Kidney epithelial cell (primary cell): ENCODE measurements at places on chromosomes 16 and 17.

DNA sequence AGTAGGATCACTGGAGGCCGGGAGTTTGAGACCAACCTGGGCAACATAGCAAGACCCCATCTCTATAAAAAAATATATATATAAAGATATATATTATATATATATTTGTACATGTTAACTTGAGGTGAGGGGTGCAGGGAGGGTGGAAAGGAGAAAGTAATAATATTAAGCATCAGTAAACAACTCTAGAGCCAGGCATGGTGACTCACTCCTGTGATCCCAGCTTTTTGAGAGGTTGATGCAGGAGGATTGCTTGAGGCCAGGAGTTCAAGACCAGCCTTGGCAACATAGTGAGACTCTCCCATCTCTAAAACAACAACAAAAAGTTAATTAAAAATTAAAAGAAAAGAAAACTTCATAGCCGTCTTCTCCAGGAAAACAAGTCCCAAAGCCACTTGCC is 61.7 kb upstream of the SMURF2 start:
- no peak for DNase-seq

DNA sequence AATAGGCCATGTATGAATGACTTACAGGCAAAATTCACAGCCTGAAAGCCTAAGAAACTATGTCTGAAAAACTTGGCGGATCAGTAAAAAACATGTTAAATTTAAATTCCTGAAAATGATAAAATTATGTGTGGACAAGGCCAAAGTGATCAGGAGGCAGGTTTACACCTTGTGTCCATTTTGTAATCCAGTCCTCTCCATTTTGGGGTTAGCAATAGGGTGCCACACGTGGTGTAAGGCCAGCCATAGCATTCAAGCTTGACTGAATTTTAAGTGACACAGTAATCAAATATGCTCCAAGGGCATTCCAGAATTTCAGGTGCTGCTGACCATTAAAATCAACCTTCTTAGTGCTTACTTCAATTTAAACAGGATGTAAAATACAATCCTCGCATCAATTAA is 2.7 kb downstream of the RNF43 start:
- no peak for DNase-seq

- no peak for DNase-seq
Measured at GRCh38 chr16:50679676-50680555, 1.2 kb downstream of the SNX20 start.

DNA sequence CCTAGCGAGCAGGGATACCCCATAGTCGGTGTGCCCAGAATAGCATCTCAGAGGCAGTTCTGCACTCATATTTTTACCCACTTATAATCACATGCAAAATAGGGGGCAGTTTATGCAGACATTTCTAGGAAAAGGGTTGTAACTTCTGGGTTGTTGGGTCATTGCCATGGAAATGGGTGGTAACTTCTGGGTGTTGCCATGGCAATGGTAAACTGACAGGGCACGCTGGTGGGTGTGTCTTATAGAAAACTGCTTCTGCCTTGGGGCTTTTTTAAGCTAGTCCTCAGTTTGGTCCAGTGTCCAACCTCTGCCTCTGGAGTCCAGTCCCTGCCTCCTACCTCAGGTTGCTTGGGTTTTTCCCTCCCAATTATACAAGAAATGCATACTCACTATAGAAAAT is 7.4 kb upstream of the SPAG9 start:
- no peak for DNase-seq

DNA sequence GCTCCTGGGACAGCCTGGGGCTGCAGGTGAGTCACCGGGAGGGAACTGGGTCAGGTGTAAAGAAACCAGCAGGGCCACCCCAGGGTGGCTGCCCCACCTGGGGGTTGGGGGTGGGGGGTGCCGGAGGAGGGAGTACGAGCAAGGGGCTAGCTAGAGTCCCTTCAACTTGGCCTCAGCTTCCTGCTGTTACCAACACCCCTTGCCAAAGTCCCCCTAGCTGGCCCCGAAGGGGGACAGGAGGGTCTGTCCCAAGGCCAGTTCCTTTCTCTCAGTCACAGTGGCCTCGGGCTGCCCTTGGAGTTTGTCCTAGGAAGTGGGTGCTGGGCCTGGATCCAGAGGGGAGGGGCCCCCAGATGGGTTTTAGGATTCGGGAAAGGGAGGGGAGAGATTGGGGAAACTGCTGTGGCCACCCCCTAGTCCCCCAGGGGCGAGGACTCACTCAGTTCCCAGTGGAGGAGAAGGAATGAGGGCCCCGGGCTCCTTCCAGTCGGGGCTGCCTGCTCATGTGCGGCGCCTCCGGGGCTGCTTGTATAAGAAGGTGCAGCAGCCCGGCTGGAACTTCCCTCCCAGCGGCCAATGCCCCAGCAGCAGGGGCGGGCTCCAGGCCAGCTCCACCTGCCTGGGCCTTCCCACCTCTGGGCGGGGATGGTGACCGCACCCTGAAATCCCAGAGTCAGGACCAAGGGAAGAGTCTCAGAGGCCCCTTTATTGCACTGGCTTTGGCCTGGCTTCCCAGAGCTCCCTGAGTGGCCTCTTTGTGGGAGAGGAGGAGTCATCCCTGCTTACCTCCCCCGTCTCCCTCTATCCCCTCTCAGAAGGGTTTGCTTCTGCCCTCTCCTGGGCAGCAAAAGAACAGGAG is 7.3 kb downstream of the ARHGAP27 start:
- DNase-seq: peak; percentile 81

DNA sequence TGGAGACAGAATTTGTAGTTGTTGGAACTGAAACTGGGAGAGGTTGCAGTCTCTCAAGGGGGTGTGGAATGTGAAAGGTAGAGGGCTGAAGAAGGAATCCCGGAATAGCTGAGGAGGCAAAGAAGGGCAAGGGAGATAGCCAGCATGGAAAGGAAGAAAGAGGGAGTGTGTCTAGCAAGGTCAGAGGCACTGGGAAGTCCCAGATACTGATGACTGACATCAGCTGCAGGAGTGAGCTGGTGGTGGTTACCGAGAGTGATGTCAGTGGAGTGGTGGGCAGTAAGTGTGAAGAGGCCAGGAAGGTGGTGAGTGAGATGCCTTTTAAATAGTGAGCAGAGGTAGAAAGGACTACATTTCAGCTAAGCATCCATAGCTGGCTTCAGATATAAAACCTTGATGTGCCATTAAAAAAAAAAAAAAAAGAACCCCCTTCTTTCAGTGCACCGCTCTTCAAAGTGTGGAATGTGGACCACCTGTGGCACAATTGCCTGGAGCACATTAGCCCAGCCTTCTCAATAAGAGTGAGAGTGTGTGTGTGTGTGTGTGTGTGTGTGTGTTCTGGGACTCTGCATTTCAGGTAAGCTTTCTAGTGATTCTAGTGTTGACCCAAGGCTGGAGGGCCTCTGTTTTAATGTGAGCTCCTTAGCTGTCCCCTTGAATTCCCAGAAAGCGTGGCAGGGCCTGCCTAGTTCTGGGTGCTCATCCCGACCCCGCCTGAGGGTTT is 8.5 kb downstream of the PRMT7 start:
- DNase-seq: no peak

DNA sequence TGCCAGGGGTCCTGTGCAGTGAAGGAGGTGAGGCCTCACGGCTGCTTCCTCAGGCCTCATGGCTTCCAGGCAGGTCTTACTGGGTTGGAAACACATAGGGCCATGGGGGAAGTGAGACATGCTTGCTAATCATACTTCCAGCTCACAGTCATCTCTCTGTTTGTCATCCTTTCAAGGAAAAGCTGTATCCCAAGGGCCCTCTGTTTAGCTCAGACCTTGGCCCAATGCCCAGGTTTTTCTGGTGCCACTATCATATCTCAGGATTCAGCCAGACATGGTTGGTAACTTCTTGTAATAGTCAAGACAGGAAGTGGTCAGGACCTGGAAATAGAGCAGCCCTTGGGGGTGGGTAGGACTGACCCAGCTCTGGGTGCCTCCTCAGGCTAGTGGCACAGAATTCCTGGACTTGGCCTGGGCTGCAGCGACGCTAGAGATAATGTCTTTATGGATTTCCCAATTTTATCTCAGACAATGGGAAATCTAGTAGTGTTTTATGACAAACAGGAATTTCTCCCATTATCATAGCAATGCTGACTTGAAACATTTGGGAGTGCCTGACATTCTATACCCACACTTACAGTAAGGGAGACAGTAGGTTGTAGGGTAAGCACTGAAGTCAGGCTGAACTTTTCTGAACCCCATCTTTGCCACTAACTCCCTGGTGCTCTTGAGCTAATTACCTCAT is 13.5 kb upstream of the ITGB3 start:
- peak; percentile 100 for DNase-seq

DNA sequence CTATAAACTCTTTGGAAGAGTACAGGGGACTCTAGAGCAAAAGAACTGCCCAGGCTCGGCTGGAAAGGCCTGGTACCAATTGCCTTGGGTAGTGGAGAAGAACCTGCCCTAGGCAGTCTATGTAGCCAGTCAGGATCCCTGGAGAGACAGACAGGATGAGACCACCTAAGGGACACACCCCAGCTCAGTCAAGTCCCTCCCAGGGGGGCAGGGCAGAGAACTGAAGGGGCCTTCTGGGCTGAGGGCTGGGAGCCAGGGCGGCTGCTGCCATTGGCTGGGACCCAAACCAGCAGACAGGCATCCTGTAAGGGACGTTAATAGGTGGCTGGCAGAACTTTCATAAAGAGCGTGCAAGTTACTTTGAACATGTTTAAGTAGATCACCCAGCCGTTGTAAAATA is 12.8 kb upstream of the SLC38A8 start:
- no peak for DNase-seq

GRCh38 chr17:42475121-42475520 is 16.4 kb downstream of the ATP6V0A1 start:
- no peak for DNase-seq

GRCh38 chr16:67150047-67150832 is 558 bp downstream of the B3GNT9 start:
- no peak for DNase-seq

DNA sequence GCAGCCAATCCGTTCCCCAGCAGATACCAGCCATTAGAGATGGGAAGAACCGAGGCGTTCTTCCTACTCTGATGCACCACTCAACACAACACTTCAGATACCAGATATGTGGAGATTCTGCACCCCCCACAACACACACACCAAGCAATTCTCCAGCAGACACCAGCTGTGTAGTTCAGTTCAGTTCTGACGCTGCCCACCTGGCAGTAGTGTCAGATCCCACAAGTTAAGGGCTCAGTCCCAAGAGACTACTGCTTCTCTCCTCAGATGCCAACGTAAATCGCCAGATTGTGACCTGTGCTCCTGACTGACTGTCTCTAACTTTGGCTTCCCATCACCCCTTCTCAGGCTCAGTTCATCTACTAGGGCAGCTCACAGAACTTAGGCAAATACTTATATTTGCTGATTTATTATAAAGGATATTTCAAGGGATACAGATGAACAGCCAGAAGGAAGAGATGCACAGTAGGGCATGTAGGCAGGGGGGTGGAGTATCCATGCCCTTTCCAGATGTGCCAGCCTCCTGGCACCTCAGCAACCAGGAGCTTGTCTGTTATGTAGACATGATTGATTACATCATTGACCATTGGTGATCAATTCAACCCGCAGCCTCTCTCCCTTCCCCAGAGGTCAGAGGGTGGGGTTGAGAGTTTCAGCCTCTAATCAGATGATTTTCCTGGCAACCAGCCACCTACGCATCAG is 110.6 kb downstream of the PRKCA start:
- DNase-seq: no peak

GRCh38 chr16:16073001-16073545 is 123.7 kb downstream of the ABCC1 start:
- DNase-seq: no peak

DNA sequence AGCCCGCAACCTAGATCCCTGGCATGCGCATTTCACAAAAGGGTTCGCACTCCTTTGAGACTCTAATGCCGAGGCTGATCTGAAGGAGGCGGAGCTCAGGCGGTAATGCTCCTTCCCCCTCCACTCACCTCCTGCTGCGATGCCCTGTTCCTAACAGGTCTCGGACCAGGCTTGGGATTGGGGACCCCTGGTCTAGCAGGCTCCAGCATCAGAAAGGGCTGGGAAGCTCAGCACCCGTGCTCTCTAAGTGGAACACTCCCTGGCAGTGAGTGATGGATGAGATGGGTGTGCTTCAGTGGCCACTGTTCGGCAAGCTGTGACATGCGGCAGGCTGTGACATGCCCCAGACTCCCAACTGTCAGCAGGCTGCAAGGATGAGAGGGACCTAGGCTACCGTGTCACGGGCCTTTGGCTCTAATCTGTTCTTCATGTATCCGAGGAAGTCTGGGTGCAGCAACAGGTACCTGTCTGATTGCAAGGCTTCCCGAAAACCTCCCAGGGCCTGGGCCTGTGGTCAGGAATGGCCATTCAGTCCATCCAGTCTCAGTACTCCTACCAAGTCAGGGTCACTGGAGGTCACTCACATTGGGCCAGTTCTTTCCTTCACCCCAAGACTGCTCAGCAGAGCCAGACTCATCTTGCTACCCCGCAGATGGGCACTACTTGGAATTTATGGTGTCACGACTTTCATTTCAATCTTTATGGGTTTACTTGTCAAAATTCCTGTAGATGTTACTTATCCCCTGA is 1.3 kb upstream of the ST6GALNAC2 start:
- DNase-seq: no peak

DNA sequence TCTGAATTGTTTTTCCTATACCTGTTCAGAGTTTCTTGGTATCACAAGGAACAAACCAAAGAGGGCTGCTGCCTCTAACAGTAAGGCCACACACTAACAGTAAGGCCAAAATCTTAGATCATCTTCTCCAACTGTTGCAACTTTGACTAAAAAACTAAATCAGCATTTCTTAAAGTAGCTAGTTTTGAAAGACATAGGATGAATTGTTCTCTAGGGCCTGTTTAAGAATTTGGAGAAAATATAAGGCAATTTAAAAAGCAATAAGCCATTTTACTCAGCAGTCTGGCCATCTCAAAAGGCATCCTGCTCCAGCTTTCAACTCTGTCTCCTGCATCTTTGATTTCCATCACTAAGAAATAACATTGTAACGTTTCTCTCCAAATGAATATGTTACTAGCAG is 105.0 kb upstream of the MON1B start:
- no peak for DNase-seq

GRCh38 chr17:49745175-49746139 is 18.5 kb downstream of the FAM117A start:
- DNase-seq: no peak

DNA sequence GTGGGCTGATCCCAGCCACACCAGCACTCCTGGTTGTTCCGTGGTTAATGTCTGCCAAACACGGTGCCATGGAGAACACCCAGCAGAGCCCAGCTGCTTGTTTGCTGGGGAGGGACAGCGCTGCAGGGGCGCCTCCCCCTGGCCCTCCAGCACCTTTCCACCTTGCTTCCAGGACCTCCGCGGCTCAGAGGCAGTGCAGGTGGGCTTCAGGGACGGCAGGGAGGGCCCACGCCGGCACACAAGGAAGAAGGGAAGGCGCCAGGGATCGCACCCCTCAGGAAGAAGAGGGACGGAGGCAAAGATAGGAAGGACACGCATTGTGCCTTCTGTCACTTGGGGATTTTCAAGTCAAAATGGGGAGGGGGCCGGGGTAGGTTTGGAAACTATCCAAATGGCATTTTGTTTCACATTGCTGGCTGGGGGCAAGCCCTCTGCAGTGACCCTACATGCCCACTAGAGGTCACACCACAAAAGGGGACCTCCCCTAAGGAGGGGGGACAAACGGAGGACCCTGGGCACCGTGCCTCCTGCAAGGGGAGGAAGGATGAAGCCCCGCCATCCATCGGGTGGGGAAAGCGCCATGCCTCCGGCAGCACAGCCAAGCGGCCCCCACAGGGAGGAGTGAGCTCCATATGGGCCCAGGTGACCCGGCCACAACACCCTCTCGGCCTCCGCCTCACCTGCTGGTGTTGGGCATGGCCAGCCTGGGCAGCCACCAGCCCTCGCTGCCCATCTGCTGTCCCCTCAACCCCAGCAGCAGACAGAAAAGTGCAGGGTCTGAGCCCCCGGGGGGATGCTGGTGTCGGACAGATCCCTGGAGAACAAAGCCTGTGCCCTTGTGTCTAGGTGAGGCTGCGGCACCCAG is 7.5 kb upstream of the C16orf95 start:
- no peak for DNase-seq

GRCh38 chr16:50173316-50173715 is 20.2 kb downstream of the TENT4B start:
- no peak for DNase-seq
